Glomerular endothelial cell (primary cell): ENCODE measurements at places on chromosomes 6 and 20.

- no peak for DNase-seq
These were observed 12.9 kb upstream of the RPS6KA2 start for GRCh38 chr6:166639921-166640320.

DNA sequence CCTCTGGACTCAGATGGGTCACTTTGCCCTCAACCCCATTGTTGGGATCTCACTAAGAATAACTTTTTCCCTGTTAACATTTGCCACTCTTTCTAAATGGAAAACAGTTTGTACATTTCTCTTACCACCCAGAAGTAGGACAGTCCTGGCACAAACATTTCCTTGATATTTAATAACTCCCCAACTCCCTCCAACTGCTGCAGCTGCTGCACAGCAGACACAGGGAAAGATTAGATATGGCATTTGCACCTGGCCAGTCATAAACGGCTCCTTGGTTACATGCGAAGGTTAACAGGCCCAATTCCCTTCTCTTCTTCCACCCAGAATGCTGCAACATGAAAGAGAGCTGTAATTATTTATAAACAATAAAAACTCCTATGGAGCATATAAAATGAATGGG lies 55.9 kb upstream of the SOX4 start:
- DNase-seq: no peak

DNA sequence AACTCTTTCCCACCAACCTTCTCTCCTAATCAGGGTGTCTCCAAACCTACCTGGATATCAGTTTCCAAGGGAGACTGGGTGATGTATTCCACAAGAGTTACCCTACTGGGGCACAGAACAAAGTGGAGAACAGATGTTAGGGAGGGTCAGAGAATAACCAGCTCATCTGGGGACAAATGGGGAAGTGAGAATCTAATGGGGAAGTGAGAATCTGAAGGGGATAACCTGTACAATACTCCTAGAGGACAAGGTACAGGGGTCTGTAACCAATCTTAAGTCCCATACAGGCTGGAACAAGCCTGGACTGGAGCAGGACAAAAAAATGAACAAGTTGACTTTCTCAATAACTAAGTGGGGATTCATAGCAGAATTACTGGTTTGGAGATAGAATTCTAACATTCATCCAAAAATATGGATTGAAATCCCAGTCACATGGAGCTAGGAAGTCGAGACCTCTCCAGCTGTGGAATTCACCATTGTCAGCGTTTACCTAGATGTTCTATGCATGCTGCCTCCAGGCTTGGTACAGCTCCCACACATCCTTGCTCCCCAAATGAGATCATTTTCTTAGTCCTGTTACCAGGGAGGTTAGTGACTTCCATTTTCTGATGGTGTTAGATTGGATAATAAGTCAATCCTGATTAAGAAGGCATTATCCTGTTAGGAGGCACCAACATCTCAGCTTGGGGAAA lies 214.8 kb upstream of the MOCS1 start:
- DNase-seq: no peak

DNA sequence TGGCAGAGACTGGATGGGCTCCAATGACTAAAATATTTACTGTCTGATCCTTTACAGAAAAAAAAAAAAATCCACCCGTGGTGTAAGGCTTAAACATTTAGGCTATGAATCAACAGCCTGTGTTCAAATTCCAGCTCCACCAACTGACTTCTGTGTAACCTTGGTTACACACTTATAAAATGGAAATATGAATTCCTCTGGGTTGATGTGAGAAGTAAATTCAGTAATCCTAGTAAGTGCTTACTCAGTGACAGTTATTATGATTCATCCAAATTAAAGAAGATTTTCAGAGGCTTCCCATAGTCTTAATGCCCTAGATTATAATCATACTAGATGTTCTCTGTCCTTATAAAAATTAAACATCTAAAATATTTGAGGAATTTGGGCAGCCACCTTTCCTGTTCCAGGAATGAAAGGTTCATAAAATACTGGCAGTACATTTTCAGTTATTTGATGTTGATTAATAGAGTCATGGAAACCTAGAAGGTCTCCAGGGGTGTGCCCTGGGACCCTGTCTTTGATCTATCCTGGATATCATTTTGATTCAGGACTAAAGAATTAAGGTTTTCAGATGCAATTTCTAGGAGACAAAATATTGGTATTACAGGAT lies 180.3 kb upstream of the ZNF217 start:
- DNase-seq: no peak

DNA sequence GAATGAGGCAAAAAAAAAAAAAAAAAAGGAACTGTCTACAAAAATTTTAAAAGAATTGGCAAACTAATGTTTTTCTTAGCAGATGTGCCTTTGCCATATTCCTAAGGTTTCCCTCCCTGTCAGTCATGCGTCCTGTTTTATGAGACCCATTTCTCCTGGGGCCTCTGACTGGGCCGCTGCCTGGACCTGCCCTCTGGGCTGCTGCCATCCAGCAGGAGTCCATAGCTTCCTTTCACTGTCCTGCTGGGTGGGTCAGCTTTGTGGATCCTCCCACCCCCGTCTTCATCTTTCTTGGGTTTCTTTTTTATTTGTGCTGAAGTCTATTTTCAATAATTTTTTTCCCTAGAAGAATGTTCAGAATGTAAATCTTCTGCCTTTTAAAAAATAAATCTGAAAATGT lies 110.8 kb upstream of the SCP2D1 start:
- DNase-seq: no peak

GRCh38 chr20:35215066-35215956 lies 11.2 kb upstream of the MMP24 start:
- no peak for DNase-seq

DNA sequence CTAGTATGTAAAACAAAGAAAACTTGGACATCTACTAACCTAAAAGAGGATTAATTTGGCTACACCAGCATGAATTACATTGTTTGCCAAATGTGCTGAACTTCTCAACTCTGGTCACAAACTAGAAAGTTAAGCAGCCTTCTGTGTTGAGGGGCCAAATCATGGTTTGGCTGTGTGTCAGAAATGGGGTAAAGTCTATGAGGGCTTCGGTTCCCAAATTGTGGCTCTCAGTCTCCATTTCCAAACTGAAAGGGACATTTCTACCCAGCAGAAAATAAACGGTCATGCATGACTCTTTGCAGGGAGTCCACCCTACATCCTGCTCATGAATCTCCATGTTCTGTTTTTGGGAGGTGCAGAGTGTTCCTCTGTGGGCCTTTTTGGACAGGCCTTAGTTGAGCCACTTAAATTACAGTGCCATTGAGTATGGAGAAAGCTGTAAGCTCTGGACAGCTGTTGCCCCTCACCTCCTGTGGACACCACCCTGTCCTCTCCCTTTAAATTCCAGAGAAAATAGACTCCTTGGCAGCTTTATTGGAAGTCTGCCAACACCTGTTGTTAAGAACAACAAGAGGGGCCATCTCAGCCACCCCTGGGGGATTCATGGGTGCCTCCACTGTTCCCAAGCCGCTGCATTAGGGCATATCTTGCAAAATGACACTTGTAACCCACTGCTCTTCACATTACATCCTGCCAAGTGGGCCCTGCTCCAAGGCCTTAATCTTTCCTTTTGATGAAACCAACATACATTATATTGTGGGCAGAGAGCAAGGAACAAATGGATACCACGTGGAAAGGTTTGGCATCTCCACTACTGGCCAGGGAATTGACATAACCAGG lies 27.5 kb upstream of the SNRPC start:
- no peak for DNase-seq

GRCh38 chr6:118146584-118146983 lies 239.5 kb downstream of the SLC35F1 start:
- DNase-seq: no peak

- no peak for DNase-seq
These were observed 114.9 kb upstream of the PTPN1 start for GRCh38 chr20:50395251-50395729.

GRCh38 chr6:129959358-129959930 lies 58.9 kb upstream of the L3MBTL3 start:
- DNase-seq: no peak

GRCh38 chr6:47376930-47377329 lies 67.2 kb upstream of the TNFRSF21 start:
- DNase-seq: no peak

DNA sequence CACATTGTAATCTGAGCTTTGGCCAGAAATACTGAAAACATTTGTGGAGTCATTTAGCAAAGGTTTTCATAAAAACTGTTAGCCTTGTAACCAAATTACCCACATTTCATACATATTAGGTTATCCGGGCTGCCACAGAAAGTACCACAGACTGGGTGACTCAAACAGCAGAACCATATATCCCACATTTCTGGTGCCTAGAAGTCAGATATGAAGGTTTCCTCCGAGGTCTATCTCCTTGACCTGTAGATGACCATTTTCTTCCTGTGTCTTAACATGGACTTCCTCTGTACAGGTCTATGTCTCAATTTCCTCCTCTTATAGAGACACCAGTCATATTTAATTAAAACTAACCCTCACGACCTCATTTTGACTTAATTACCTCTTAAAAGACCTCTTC lies 49.5 kb upstream of the SMIM28 start:
- no peak for DNase-seq

GRCh38 chr20:62316331-62317166 lies 13.8 kb downstream of the ADRM1 start:
- DNase-seq: no peak

GRCh38 chr6:135647521-135647920 lies 150.0 kb upstream of the AHI1 start:
- no peak for DNase-seq

- no peak for DNase-seq
These were observed 164.8 kb upstream of the QKI start for GRCh38 chr6:163249651-163250101.
